ENCODE measurements at places on chromosomes 13 and 19.

DNA sequence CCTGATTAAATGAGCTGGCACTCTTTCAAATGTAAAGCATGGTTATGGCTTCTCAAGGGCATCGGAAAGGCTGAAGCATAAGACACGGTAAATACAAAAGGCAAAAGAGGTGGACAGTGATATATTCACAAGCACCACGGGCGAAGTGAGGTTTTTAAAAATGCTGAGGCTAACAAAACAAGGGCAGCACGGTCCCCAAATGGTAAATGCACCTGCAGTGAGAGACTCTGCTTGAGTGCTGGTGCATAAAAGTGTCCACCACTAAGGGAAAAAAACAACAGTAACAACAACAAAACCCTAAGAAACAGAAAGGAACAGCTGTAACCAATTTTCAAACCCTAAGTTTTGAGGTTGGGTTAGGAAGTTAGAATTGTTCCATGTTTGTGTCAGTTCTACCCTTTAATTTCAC is 234.9 kb downstream of the PCDH9 start:
- no peak for DNase-seq

GRCh38 chr13:108034909-108035410 is 180.4 kb downstream of the LIG4 start:
- DNase-seq = no peak

DNA sequence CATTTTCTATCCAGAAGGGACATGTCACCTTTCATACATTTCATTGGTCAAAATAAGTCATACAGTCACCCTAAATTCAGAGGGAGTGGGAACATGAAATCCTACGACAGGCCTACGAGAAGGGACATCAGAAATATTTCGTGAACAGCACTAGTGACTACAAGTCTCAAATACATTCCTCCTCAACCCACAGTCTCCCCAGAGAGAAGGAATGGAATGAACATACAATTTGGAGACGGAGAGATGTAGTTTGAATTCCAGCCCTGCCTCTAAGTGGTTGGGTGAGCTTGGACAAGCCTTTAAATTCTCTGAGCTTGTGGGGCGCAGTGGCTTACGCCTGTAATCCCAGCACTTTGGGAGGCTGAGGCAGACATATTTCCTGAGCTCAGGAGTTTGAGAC is 9.9 kb downstream of the SERTM1 start:
- no peak for DNase-seq

DNA sequence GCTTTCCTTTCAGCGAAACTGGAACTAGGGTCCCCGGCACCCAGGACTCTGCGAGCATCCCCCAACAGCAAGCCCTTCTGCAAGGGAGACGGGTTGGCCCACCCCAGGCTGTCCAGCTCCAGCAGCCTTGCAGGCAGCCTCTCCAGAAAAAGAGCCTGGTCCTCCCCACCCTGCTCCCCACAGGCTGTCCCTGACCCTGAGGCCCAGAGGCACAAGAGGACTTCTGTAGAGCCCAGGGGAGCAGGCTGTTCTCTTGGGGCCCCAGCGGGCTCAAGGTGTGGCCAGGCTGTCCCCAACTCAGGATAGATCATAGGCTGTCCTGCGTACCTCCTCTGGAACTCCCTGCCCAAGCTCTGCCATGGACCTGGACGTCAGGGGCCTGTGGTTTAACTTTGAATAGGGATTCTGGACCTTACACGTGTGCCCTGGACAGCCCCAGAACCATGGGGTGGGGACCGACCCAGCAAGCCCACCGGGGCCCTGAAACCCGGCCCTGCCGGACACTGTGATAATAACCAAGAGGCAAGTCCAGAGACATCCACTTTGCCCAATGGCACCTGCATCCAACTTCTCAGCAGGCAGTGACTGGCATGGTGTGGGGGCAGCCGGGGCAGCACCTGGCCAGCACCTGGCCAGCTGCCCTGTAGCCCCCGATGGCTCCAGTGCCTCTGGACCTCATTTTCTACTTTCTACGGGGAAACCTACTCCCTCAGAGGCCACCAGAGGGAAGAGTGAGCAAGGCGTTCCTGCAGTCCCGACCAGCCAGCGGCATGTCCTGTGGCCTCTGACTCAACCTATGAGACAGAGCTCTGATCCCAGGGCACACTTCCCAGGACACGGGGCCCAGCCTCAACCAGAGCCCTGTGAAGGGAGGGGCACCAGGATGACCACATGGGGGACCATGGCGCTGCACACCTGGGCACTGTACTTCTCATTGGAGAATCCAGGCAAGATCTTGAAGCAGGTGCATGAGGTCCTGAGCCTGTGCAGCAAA is 50.9 kb upstream of the TPM4 start:
- DNase-seq = no peak

GRCh38 chr13:19581675-19582074 is 20.3 kb upstream of the TPTE2 start:
- no peak for DNase-seq

DNA sequence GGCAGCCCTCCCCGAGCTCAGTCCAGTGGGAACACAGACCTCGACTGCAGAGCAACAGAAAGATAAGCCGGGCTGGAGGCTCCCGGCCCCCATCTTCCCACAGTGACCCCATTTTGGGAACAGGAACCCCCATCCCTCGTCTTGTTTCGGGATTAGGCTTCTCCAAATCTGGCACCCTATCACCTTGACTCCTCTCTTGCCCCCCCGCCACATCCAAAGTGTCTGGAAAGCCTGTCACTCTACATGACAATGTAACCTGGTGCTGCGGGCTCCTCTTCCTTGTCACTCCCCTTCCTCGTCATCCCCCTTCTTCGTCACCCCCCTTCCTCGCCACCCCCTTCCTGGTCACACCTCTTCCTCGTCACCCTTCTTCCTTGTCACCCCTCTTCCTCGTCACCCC is 10.1 kb downstream of the PAK4 start:
- DNase-seq = no peak

DNA sequence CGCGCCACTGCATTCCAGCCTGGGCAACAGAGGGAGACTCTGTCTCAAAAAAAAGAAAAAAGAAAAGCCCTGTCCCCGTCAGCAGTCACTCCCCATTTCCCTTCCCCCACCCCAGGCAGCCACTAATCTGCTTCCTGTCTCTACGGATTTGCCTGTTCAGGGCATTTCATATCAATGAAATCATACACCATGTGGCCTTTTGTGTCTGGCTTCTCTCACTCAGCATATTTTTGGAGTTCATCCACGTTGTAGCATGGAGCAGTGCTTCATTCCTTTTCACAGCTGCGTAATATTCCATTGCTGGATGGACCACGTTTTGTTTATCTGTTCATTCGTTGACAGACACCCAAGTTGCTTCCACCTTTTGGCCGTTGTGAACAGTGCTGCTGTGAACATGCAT is 36.1 kb upstream of the KLF2 start:
- no peak for DNase-seq

GRCh38 chr13:37001921-37002250 is 1.3 kb downstream of the EXOSC8 start:
- no peak for DNase-seq

GRCh38 chr19:3360421-3361383 is 5.7 kb upstream of the NFIC start:
- DNase-seq = peak; percentile 52

DNA sequence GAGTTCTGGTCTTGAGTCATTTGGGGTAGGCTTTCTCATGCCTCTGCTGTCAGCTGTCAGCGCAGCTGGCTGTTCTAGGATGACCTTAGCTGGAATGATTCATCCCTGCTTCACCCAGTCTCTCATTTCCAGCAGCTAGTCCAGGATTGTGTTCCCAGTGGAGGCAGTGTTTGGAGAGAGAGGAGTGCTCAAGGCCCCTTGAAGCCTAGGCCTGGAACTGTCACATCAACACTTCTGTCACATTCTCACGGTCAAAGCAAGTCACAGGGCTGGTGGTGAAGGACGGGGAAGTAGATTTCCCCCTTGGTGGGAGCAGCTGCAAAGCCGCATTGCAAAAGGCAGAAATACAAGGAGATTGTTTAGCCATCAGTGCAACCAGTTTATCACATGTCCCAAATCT is 15.2 kb downstream of the TPT1 start:
- DNase-seq = no peak
